Stimulated activated CD4-positive, alpha-beta T cell treated with anti-CD3 and anti-CD28 coated beads, Interleukin-15, amount 100 ng/mL, for 48 hours (primary cell): ENCODE measurements at places on chromosomes 1 and 21.

GRCh38 chr1:57020216-57020615 lies 54.4 kb upstream of the C8B start:
- no peak for DNase-seq

DNA sequence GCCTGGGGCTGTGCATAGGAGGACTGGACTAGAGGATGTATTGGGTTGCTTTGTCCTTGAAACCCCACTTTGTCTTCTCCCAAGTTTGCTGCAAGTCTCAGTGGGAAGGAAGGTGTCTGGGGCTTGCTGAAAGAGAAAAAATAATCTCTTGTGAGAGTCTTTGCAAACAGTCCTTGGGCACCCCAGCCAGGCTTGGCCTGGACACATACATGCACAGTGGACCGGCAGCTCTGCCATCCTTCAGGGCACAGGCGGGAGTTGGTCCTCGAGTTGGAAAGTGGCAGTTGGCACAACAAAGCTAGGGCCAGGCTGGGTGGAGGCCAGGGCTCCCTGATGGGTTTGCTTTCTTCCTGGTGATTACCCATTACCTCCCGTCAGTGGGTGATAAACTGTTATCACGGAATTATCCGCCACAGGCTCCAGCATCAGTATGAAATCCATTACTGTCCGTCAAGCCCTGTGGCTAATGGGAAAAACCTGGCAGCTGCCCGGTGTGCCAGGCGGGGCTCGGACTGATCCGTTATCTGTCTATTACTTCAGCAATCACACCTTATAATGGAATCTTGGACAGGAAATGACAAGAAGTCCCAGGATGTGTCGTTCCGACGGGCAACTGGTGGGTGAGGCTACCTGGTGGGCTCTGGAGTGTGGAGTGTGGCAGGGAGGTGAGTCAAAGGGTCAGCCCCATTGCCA lies 265.7 kb downstream of the GRIK3 start:
- no peak for DNase-seq

GRCh38 chr1:175865041-175865766 lies 121.8 kb upstream of the TNR start:
- DNase-seq = no peak

- DNase-seq = no peak
Observed at GRCh38 chr21:37631319-37632117, 264.9 kb downstream of the DYRK1A start.

- peak; percentile 49 for DNase-seq
Observed at GRCh38 chr1:223189903-223190724, 47.1 kb upstream of the TLR5 start.

- DNase-seq = no peak
Observed at GRCh38 chr1:193766329-193766728, 579.9 kb upstream of the B3GALT2 start.

- no peak for DNase-seq
Observed at GRCh38 chr1:63937461-63938022, 163.7 kb downstream of the ROR1 start.

- no peak for DNase-seq
Observed at GRCh38 chr1:228830954-228831481, 95.7 kb downstream of the RHOU start.

DNA sequence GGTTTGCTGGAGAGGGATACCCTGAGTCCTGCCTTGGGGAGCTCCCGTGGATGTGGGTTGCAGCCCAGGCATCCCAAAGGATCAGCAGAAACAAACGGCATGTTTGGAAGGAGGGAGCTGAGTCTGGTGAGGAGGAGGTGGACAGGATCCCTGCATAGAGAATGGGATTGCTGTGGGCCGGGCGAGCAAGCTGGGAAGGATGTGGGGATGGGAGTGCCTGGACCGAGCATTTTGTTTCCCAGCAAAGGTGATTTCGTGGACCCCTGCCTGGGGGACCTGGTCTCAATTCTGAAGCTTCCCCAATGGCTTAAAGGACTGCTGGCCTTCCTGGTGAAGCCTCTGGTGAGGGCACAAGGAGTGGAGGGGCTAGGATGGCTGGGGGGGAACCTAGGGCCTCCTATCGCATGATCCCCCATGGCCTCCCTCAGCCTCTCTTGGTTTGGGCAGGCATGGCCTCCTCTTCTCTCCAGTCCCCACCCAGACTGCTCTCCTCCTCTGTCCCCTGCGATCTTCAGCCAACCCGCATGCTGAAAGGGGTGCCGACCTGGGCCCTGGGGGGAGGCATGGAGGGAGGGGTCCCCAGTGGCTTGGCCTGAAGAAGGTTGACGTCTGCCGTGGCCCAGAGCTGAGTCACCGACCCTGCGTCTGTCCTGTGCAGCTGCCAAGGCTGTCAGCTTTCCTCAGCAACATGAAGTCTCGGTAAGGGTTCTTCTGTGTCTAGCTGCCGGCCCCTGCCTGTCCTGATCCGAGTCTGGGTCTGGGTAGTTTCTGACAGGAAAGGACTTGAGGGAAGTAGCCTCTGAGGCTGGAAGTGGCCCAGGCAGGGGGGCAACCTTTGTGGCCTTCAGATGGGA lies 16.3 kb downstream of the FAAH start:
- no peak for DNase-seq

- no peak for DNase-seq
Observed at GRCh38 chr1:23198373-23198772, 18.9 kb downstream of the HTR1D start.

- no peak for DNase-seq
Observed at GRCh38 chr1:110262846-110263631, 52.9 kb downstream of the KCNC4 start.

- DNase-seq = no peak
Observed at GRCh38 chr1:193589597-193590040, 403.2 kb upstream of the B3GALT2 start.

- DNase-seq = no peak
Observed at GRCh38 chr21:10640446-10640845, 119.1 kb downstream of the TPTE start.

- DNase-seq = no peak
Observed at GRCh38 chr1:117244971-117245370, 34.2 kb upstream of the VTCN1 start.

- DNase-seq = no peak
Observed at GRCh38 chr1:172935062-172935592, 115.6 kb downstream of the TNFSF18 start.

GRCh38 chr1:215529571-215529970 lies 37.5 kb upstream of the KCTD3 start:
- no peak for DNase-seq

- no peak for DNase-seq
Observed at GRCh38 chr1:77232829-77233228, 13.6 kb upstream of the PIGK start.

DNA sequence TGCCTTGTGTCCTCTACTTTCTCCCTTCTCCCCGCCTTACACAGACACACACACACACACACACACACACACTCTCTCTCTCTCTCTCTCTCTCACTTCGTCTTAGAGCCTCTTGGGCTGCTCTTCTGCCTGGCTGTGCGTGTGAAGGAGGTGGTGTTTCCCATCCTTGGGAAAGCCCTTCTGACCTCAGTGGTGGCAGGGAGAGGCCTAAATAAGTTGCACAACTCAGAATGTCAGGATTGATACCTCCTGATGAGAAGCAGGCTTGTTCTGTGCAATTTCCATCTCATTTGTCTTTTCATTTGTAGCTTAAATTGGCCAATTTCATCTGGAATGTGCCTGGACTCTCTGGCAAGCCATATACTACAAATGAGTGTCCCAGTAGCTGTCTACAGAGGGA lies 25.0 kb downstream of the LRRN2 start:
- DNase-seq = no peak

DNA sequence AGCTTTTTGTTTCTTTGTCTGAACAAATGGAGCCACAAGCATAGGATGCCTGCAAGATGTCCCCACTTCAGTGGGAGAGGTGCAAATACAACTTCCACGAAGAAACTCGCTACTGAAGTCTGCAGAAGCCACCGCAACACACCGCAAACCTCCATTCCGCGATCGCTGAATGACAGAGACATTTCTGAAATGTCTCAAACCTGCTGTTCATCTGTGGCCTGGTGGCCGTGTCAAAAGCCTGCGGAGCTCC lies 1.0 kb downstream of the TP53BP2 start:
- DNase-seq = peak; percentile 60

DNA sequence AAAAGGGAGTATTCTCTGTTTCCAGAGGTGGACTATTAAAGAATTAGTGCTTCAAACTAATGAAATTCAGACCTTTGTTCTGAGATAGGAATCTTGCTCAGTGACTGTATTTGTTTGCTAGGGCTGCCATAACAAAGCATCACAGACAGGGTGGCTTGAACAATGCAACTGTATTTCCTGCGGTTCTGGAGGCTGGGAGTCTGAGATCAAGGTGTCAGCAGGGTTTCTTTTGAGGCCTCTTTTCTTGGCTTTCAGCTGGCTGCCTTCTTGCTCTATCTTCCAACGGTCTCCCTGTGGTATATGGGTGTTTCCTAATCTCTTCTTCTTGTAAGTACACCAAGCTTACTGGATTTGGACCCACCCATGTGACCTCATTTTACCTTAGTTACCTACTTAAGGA lies 264.6 kb upstream of the PROX1 start:
- DNase-seq = no peak

- peak; percentile 61 for DNase-seq
Observed at GRCh38 chr1:153945795-153946621, 510 bp downstream of the DENND4B start.
